Activated naive CD8-positive, alpha-beta T cell treated with anti-CD3 and anti-CD28 coated beads, Interleukin-2, amount 50 U/mL, for 24 hours (primary cell): ENCODE measurements at places on chromosomes 6 and 20.

DNA sequence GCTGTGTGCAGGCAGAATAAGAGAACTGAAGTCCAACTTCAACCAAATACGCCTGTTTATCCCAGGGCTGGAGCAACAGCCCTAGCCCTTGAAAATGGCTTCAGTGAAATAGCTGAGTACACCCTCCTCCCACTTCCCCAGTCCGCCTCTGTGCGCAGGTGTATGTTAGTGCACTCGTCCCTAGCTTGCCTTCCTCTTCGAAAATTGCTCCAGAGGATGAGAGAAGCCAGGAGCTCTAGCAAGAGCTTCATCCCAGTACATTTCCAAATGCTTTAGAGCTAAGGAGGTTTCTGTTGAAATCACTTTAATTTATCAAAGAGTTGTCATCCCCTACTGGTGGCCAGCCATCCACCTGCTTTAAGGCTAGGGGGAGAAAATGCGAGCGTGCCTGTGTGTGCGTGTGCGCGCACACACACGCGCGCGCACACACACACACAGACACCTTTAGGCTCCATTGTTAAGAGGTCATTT is 5.4 kb upstream of the POU3F2 start:
- DNase-seq = no peak

DNA sequence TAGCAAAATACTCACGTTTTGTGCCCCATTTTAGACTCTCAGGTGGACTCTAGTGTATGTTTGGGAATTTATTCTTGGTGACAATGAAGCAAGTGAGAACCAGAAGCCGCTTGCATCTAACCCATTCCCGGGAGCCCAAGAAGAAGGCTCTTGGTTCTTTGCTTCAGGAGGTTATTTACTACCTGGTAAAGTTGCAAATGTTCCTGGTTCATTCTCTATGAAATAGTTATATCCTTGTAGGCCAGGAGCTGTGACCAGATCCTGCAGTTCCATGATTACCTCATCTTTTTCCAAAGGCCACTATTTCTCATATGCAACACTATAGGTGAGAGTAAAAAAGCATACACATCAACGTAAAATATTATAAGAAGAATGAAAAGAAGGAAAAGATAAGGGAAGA is 60.9 kb upstream of the FABP7 start:
- DNase-seq = no peak

GRCh38 chr6:53431704-53432103 is 83.0 kb upstream of the ELOVL5 start:
- no peak for DNase-seq

GRCh38 chr6:118696271-118696670 is 44.9 kb upstream of the CEP85L start:
- DNase-seq = no peak

- DNase-seq = no peak
Observed at GRCh38 chr6:153150371-153150751, 19.3 kb upstream of the RGS17 start.

GRCh38 chr20:24033151-24033550 is 44.6 kb upstream of the GGTLC1 start:
- DNase-seq = peak; percentile 11

GRCh38 chr6:25017932-25018567 is 82.3 kb upstream of the RIPOR2 start:
- peak; percentile 76 for DNase-seq

DNA sequence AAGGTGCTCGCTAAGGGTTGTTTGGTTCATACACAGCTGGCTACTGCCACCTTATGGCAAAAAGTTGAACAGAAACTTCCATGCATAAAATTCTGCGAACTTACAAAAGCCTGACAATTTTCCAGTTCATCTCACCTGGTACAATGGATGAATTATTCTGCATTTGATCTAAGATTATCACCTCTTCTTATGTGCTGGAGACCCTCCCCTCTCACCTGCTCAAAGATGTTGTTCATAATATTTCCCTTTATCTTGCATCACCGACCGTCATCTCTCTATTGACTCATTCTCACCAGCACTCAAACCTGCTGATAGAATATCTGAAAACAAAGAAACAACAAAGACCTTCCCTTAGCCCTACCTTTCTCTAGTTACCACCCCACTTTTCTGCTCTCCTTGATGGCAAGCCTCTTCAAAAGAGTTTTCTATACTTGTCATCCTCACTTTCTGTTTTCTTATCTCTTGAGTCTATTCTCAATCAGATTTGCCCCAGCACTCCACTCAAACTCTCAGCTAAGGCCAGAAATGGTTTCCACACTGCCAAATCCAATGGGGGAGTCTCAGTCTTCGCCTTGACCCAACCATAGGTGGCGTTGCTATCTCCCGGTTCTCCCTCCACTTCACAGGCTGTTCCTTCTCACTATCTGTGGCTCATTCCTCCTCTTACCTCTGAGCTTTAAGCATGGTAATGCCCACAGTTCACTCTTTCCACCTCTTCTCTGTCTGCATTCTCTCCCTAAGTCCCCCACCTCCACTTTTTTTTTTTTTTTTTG is 25.8 kb downstream of the SNRNP48 start:
- peak; percentile 18 for DNase-seq

DNA sequence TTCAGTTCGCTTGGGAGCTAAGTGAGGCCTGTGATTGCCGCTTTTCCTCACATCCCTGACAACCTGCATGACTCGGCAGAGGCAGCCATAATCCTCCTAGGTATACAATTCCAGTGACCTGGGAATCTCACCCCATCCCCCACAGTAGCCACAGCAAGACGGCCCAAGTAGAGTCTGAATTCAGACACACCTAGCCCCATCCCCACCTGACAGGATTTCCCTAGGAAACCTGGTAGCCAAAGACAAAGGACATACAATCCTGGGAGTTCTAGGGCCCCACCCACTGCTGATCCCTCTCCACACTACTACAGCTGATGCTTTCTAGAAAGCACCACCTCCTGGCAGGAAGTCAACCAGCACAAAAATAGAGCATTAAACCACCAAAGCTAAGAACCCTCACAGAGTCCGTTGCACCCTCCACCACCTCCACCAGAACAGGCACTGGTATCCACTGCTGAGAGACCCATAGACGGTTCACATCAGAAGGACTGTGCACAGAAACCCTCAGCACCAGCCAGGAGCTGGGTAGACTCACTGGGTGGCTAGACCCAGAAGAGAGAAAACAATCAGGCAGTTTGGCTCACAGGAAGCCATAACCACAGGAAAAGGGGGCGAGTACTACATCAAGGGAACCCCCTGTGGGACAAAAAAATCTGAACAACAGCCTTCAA is 17.9 kb upstream of the RUNX2 start:
- DNase-seq = peak; percentile 11
